Stimulated activated CD4-positive, alpha-beta T cell treated with anti-CD3 and anti-CD28 coated beads, Interleukin-4, amount 100 ng/mL, for 48 hours (primary cell): ENCODE measurements at places on chromosomes 11 and 22.

DNA sequence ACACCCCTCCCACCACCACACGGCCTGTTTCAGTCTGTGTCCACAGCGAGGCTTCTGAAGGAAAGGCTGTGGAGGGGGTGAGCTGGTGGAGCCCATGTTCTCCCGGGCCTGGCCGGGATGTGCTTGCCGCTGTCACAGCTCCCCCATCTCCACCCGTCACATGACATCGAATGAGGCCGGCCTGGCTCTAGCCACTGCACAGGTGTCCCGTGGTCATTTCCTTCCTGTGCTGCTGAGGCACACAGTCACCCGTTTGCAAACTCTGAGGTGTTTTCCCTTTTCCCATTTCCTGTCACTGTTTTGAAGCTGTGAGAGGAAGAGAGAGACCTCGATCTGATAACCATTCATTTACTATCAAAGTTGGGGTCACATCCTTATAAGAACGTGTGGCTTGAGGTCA, 55.7 kb upstream of the CLDN5 start:
- DNase-seq: peak; percentile 24

- no peak for DNase-seq
Observed at GRCh38 chr22:30358541-30358940, 1.7 kb downstream of the CCDC157 start.

GRCh38 chr11:31922450-31922849, 111.3 kb upstream of the PAX6 start:
- no peak for DNase-seq

- DNase-seq: no peak
Observed at GRCh38 chr11:45605051-45605450, 60.4 kb downstream of the CHST1 start.

DNA sequence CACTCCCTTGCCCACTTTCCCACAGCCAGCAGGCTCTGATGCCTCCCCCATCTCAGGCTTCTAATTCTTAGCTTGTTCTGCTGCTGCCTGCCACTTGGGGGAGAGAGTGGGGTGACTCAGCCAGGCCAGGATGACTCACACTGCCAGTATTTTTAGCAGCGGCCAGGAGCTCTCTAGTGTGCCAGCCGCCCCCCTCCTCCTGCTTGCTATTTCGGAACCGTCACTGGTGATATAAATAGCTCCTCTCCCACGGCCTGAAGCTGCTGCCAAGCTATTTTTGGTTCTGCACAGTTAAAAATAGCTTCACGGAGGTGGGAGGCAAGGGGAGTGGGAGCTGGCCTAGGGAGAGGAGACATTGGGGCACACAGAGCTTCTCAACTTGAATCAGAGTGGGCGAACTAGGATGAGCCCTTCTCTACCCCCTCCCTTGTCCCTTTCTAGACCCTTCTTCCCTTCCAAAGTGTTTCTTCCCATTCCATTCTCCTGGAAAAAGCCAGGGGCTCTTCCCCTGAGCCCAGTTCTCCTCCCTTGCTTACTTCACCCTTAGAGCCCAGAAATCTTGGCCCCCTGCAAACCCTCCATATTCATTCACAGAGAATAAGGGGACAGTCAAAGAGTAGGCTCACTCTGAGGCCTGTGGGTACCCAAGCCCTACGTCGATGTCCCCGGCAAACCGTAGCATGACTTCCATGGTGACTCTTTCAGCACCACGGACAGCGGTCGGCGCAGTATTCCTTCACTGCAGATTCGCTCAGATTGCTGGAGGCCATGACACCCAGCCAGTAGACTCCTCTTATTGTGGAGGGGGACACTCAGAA, 2.5 kb upstream of the NPAS4 start:
- DNase-seq: peak; percentile 72

DNA sequence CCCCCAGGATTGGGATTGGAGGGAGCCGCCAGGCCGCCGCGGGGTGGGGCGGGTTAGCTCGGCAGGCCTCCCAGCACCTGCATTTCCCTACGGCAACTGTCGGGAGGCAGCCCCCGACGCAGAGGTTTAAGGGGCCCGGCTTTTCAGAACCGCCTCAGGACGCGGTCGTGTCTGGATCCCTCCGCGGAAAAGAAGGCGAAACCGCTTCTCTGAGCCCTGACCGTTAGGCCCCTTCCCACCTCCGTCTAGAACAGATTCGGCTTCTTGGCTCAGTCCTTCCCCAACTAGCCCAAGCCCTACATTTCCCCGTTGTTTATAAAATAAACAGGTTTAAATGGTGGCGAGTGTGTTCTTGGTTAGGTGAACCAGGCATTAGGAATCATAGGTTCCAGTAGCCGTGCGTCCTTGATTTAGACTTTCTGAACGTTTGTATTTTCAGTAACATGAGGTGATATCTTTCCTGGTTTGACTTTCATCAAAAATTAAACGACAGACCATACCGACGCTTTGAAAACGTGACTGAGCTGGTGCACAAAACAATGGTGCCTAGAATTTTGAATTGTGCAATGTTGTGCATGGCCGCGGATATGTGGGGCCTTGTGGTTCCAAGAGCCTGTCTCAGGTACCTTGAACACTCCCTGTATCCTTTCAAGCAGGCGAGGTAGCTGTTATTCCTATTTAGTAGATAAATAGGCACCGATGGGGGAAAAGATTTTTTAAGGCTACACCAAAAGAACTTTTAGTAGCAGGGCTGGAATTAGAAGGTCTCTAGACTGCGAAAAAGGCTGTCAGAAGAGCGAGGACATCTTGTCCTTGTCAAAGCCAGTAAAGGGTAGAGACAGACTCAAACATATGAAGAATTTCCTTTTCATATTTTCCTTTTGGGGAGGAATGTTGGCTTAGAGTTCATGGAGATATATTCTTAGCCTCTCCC, 1.2 kb upstream of the HSPA8 start:
- DNase-seq: no peak

DNA sequence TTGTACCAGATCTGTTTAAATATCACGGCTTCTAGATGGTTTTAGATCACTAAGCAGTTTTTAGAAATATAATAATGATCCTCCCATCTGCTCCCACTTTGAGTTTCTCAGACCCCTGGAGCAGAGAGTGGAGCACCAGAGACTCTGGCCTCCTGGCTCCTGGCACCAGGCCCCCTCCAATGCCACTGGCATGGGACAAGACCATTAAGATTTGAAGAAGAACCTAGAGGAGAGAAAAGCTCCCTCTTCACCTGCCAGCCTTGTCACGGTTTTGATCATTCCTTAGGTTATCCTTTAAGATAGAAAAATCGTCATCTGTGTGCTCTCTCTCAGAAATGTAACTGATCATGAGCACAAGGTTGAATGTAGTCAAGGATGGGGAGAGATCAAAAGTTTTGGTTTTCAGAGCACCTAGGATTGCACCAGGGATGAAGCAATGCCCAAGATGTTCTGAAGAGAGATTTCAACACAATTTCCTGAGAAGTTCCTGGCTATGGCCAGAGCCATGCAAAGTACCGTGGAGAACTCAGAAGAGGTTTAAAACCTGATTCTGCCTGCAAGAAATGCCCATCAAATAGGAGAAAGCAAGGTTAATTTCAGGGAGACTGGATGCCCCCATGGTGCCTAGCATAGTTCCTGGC, 22.2 kb downstream of the IL10RA start:
- no peak for DNase-seq

DNA sequence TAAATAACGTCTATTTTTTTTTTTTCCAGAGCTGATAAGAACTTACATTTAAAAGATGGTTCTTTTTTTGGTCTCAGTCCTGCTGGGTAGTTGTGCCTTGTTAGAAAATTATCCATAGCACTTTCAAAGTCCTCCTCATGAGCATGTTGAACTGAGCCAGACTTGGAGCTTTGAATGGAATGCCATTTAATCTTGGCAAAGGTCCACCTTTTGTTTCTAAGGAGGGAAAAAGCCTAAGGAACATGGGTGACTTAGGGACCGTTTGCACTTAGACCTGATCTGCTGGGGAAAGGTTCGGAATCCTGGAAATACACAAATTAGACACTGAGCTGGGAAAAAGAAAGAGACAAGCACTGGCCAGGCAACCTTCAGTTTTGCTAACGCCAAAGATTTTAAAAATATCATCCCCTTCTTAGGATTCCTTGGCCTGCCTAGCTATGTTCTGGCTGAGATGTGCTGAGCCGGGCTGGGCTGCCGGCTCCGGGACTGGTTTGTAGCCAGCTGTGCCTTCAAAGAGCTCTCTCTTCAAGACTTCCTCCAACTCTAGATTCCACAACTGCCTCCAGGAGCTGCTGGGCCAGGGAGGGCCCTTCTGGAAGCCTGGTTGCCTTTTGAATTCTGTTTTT, 67.4 kb downstream of the ENDOD1 start:
- no peak for DNase-seq

DNA sequence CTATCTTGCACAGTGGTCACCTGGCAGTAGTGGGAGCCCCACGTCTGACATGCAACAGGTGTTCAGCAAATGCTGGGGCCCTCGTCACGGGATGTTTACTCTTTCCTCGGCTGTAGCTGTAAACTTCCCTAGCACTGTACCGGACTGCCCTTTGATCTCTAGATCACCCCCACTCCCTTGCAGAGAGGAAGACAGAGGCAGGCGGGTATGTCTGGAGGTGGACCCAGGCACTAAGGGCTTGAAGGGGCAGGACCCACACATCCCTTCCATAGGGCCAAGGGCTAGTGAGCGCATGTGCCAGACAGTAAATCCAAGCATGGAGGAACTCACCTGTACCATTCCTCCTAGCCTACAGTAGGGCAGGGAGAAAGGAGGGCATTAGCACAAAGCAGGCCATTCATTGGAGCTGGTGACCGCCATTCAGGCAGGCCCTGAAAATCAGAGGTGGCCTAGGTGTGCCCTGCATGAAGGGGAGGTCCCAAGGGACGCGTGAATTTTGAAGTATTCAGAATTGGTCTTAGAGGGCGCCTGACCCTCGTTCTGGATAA, 1.9 kb upstream of the SMTN start:
- no peak for DNase-seq

DNA sequence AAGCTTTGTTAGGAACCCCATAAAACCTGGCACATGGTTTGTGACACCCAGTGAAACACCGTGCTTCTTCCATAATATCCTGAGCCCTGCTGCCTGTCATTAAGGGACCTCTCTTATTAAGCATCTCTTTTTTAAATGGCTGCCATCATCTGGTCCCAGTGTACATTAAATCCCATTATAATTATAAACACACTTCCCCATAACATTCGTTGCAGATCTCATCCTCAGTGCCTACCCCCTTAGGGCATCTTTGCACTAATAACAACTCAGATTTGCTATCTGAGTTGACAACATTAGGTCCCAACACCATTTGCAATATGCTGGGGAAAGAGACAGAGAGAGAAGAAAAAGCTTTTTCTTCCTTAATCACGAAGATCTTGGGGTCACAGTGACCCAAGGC, 4.7 kb upstream of the ZBTB16 start:
- DNase-seq: no peak

GRCh38 chr11:44633641-44634040, 68.2 kb downstream of the CD82 start:
- no peak for DNase-seq

GRCh38 chr11:76736773-76737495, 46.2 kb upstream of the TSKU start:
- no peak for DNase-seq

- DNase-seq: no peak
Observed at GRCh38 chr11:93122535-93123235, 75.1 kb downstream of the SLC36A4 start.

GRCh38 chr22:43750751-43751150, 61.4 kb downstream of the EFCAB6 start:
- DNase-seq: no peak

- no peak for DNase-seq
Observed at GRCh38 chr11:95266751-95267374, 35.9 kb upstream of the SESN3 start.

GRCh38 chr11:21556926-21557325, 636.0 kb upstream of the ANO5 start:
- DNase-seq: no peak
